Uterine smooth muscle cell (primary cell): ENCODE measurements at places on chromosomes 3 and 15. TPM values are rescaled to one million over a fixed set of nuclear protein-coding genes. Genes with fewer than 3 reads are reported as not detected.

DPH3 gene
- total RNA-seq: 15.8 and 19.0 TPM in 2 replicates

DUOXA2 gene
- not detected in 2 replicates for total RNA-seq

HYAL1 gene
- total RNA-seq: 0.50 and 0.66 TPM in 2 replicates

PTX3 gene
- 186 and 777 TPM in 2 replicates for total RNA-seq

CPB1 gene
- total RNA-seq: not detected in 2 replicates

PRR20G gene
- total RNA-seq: not detected in 2 replicates

NLGN1 gene
- total RNA-seq: 11.2 and 20.1 TPM in 2 replicates

FHIT gene
- 2.0 and 2.1 TPM in 2 replicates for total RNA-seq

HTR3E gene
- total RNA-seq: not detected in 2 replicates

GASK1A gene
- 2.2 and 3.9 TPM in 2 replicates for total RNA-seq

PRICKLE2 gene
- total RNA-seq: 12.8 and 28.5 TPM in 2 replicates

CRYBG3 gene
- total RNA-seq: 28.4 and 34.1 TPM in 2 replicates

ANKUB1 gene
- not detected in 2 replicates for total RNA-seq

KNG1 gene
- not detected in 2 replicates for total RNA-seq

CISH gene
- 0.44 and 0.62 TPM in 2 replicates for total RNA-seq

CHRD gene
- total RNA-seq: 7.4 and 9.3 TPM in 2 replicates

CCDC191 gene
- total RNA-seq: 1.2 and 2.5 TPM in 2 replicates

KAT2B gene
- 7.1 and 10.0 TPM in 2 replicates for total RNA-seq

KLHL40 gene
- total RNA-seq: not detected in 2 replicates

SERPINI2 gene
- not detected in 2 replicates for total RNA-seq

CILP gene
- total RNA-seq: under 0.01 and 0.12 TPM in 2 replicates

MAP1A gene
- 89.7 and 90.5 TPM in 2 replicates for total RNA-seq

SUSD5 gene
- 2.3 and 4.1 TPM in 2 replicates for total RNA-seq

PTH1R gene
- total RNA-seq: 1.00 and 1.1 TPM in 2 replicates

STRA6 gene
- 3.9 and 4.5 TPM in 2 replicates for total RNA-seq

RYR3 gene
- total RNA-seq: not detected in 2 replicates

ZKSCAN7 gene
- 5.5 and 7.4 TPM in 2 replicates for total RNA-seq

LNP1 gene
- total RNA-seq: 3.0 and 5.8 TPM in 2 replicates

SH2D7 gene
- not detected in 2 replicates for total RNA-seq

IL12A gene
- total RNA-seq: 3.4 and 4.1 TPM in 2 replicates

AHSG gene
- total RNA-seq: not detected in 2 replicates

CHL1 gene
- under 0.01 TPM in 2 replicates for total RNA-seq

NDN gene
- 39.5 and 59.1 TPM in 2 replicates for total RNA-seq

PLEKHO2 gene
- 15.8 and 16.9 TPM in 2 replicates for total RNA-seq

CSTA gene
- total RNA-seq: 0.11 and 1.1 TPM in 2 replicates

TMEM207 gene
- not detected in 2 replicates for total RNA-seq
